ENCODE measurements at places on chromosomes 16 and 17.

- no peak for DNase-seq
These were observed 1.1 kb downstream of the METRNL start for GRCh38 chr17:83080579-83080857.

- DNase-seq, result no peak
These were observed 17.3 kb downstream of the UTS2R start for GRCh38 chr17:82388922-82389283.

DNA sequence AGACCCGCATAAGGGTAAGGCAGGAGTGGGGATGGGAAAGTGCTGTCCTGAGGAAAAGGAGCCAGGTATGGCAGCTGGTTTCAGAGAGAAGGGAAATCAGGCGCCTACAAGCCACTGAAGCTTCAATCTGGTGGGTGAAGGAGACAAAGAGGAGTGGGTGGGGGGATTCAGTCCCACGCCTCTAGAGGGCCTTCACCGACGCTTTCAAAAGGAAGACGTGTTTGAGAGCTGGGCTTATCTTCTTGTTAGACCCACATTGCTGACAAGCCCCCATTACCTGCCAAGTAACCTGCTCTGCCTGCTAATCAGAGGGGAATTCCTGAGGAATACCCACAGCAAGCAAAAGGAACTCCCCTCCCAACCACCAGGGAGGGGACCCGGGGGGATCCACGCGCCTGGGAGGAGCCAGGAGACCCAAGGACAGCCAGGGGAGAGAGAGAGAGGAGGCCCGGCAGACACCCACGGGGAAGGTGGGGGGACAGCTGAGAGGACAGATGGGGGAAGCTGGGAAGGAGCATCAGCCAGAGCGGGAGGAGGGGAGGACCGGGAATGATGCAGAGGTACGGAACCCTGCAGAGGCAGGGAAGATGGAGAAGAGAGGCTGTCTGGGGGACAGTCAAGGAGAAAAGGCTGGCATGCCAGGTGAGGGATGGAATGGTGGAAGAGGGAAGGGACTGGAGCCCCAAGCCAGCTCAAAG is 1.0 kb downstream of the MTMR4 start:
- no peak for DNase-seq

GRCh38 chr16:83579436-83579835 is 228.3 kb upstream of the HSBP1 start:
- DNase-seq, result no peak

DNA sequence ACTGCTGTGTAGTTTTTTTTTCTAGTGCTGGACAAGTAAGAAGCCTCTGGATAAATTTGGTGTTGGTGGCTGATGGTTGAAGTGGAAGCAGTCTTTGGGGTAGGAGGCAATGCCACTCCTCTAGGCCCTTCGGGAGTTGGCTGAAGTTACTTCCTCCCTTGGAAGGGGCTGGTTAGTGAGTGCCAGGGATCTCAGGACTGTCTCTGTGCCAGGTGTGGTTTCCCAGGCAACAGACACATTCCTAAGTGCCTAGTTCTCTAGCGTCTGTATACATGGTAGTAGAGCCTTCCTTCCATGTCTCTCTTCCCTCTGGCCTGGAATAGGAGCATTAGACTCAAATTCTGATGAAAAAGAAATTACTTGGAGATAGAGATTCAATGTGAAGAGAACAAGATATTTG is 15.3 kb downstream of the TMEM98 start:
- no peak for DNase-seq

DNA sequence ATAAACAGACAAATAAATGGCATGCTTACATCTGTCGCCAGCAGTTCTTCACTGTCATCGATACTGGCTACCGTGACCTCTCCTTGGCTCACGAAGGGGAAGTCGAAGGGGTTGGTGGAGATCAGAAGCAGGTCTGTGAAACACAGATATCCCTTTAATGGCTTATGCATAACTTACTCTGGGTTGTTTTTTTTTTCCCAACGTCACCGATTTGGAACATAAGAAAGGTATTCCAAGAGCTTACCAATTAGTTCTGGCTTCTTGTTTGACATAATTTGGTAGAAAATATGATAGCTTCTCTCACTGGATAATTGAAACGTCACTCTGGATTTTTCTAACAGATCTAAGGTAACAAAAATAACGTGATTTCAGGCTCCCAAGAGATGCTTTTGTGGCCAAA is 18.2 kb downstream of the MYH13 start:
- no peak for DNase-seq

GRCh38 chr16:49986351-49987124 is 38.5 kb upstream of the CNEP1R1 start:
- no peak for DNase-seq

Measured in T1000 (cell line).